ENCODE measurements at places on chromosomes 3 and 15.

DNA sequence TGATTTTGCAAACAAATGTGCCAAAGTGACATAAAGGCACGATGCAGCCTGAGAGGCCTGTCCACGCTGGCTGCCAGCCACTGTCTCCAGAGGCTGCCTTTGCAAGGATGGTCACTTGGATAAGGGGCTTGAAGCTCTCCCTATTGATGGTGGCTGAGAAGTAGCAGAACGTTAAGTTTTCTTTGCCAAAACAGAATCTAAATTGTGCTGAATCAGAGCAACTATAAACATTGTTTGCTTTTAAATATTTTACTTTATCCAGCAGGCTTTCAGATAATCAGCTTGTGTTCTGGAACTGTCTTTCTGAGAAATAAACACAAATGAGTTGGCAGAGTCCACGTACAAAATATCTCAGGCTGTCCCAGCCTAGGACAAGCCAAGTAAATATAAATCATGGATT lies 23.8 kb upstream of the CNBP start:
- DNase-seq, result no peak

DNA sequence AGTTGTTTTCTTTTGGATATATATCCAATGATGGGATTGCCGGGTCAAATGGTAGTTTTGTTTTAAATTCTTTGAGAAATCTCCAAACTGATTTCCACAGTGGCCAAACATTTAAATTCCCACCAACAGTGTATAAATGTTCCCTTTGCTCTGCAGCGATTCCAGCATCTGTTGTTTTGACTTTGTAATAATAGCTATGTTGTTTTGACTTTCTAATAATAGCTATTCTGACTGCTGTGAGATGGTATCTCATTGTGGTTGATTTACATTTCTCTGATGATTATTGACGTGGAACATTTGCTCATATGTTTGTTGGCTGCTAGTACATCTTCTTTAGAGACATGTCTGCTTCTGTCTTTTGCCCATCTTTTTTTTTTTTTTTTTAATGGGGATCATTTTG lies 332.2 kb upstream of the GBE1 start:
- DNase-seq, result no peak

DNA sequence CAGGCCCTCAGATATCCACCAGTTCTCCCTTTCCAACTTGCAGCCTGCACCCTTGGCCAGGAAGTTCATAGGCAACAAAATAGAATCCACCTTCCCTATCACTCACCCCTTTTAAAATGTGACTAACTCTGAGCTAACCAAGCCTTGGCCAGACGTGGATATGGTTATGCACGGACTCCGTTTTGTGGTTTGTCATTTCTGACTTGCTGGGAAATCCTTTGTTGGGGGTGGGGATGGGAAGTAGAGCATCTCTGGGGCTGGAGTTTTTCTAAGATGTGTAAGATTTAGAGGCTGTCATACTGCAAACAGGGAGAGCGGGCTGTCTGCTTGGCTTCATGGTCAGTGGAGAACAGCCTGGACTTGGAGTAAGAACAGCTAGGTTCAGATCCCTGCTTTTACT lies 62.6 kb downstream of the SMAD3 start:
- peak; percentile 98 for DNase-seq

GRCh38 chr3:39281533-39281932 lies 1.7 kb upstream of the CX3CR1 start:
- no peak for DNase-seq

GRCh38 chr15:93519599-93519998 lies 430.6 kb upstream of the RGMA start:
- no peak for DNase-seq

DNA sequence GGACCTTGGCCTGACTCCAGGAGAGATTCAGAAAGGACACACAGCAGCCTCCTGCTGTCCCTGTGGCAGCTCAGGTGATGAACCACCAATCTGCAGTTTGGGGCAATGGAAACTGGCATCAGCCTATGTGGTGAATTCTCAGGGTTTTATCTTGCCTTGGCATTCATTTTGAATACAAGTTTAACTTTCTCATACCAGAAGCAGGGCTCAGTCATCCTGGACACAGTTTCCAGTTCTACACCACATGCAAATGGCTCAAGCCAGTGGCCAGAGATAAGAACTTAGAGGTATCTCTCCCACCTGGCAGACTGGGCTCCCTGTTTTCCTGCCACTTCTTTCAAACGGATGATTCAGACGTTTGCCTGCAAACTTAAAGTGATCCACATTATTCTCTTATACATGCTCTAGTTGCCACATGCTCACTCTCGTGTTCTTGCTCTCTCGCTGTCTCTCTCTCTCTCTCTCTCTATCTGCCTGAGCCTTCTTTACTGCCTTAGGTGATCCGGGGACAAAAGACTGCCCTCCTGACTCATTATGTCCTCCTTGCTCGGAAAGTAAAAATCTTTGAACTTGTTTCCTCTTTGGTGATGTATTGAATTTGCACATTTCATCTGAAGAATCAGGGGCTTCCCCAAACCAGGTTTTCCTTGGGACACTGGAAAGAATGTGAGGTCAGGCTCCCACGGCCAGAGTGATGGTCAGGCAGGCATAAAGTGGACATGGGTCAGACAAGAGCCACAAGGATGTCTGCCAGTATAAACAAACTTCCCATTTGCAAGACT lies 99.6 kb upstream of the STT3B start:
- DNase-seq, result peak; percentile 27

DNA sequence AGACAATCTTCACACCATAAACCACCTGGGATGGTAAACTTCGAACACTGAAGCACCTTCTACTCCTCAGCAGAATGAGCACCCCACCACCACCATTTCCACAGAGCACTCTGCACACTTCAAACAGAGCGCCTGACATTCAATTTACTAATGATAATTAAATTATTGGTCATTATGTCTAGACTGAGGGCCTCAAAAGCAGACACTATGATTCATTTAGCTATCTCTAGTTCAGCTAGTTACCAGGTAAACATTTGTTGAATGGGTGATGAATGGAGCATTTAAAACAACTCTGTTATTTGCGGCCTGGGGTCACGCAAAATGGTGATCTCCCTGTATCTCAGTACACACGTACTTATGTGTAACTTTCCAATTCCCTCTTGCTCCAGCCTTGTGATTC lies 40.9 kb downstream of the ACAP2 start:
- no peak for DNase-seq

DNA sequence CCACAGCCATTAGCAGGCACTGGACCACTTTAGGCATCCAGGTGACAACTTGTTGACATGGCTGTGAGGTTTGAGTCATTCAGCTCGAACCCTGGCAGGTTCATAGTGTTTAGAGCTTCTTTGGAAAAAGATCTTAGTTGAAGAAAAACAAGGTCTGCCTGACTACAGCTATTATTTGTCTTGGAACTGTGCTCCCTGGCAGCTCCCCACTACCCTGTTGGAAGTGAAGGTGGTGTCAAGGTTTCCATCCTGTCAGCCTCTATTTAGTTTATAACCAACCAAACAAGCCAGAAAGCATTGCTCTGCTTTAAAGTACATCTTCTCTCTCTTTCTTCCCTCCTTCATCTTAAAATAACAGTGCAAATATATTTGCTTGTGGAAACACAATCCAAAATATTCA lies 56.8 kb downstream of the KAT2B start:
- no peak for DNase-seq

DNA sequence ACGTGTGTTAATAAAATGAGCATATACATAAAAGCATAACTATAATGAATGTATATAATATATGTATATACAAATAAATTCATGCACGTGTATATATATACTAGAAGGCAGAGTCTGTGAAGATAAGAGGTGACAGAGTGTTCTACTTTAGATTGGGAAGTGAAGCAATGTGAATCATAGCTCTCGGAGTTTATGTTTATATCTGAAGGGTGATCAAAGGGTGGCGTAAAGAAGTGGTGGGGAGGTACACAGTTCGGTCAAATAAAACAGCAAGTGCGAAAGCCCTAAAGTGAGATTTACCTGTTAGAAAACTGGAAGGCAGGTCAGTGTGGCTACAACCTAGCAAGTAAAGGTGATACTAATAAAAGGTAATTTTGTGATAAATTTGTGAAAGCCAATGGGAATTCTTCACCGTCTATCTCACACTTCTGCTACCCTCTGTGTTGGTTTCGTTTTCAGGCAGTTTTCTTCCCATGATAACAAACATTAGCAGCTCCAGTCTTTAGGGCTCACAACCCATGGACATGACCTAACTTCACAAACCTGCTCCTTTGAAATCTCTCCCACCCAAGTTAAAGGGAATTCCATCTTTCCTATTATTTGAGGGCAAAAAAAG lies 46.7 kb upstream of the BCHE start:
- DNase-seq, result no peak

DNA sequence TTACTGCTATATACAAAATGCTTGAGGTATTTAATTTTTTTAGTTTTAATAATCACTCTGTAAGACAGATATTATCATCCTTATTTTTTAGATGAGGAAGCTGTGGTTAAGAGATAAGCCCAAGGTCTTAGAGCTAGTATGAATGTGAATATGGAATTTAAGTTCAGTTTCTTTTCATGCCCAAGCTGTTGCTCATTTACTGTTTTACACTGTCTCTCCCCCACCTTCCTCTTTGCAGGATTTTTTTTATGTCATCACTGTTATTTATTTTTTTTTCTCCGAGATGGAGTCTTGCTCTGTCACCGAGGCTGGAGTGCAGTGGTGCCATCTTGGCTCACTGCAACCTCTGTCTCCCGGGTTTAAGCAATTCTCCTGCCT lies 22.5 kb downstream of the MAP2K5 start:
- DNase-seq, result no peak

GRCh38 chr3:37700466-37701248 lies 161.0 kb upstream of the CTDSPL start:
- DNase-seq, result no peak

DNA sequence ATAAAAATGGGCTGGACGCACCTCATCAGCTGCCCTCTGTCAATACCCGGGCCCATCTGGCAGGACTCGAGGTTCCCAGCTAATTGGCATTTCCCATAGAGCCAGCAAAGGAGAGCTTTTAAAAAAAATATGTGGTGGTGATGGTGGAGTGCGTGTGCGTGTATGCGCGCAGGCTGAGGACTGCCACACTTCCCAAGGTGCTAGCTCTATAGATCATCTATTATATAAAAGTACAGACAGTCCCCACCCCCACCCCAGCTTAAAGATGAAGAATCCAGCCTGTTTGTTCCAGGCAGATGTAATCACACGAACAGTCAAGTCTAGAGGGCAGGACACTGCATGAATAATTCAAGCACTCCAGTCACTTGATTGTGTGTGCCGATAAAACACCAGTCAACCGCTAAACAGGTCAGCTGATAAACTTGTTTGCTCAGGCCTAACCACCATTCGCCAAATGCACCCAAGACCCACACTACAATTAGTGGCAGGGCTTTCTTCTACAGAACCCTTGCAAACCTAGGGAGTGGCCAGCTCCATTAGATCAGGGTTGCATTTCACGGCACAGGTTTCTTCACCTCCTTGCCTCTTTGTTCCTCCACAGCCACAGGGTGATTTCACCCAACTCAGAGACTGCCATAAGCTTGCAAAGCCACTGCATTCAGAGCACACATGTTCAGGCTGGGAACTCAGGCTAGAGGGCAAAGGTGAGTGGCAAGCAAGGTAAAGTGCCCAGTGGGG lies 5.8 kb downstream of the TLE3 start:
- DNase-seq, result peak; percentile 88

DNA sequence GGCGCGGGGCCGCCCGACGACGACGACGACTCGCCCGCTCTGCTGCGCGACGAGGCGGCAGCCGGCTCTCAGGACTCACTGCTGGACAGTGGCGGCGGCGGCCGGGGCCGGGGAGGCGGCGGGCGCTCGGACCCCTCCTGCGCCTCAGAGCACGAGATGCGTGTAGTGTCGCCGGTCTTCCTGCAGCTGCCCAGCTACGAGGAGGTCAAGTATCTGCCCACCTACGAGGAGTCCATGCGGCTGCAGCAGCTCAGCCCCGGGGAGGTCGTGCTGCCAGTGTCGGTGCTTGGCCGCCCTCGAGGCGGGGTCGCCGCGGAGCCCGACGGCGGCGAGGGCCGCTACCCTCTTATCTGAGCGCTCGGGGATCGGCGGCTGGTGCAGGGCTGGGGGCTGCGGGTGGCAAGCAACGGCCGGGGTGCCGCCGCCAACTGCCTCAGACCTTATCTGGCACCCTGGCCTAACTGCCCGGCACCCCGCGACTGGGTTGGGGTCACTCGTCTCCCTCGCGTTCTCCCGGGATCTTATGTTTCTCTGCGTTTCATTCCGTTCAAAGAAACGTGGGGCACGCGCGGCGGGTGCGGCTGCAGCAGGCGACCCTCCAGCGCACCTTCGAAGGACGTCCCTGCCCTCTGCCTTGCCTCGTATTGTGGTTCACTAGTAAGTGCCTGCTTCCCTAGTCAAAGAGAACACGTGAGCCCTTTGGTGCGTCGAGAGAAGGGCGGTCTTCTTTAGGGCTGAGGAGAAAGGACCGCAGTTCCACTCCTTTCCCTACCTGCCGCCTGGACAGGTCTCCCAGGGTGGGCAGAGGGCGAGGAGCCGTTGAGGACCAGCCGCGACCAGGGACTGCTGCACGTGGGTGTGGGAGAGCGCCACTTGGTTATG lies 1.0 kb downstream of the C3orf80 start:
- no peak for DNase-seq

Measured in foreskin keratinocyte (primary cell).